ENCODE measurements at places on chromosomes 4 and X. TPM values are rescaled to one million over a fixed set of nuclear protein-coding genes. Genes with fewer than 3 reads are reported as not detected.
A peak's percentile ranks its signal among the peaks of the same experiment; 100 is the strongest.

The TMEM144 gene
- total RNA-seq, result 16.3 TPM

The PAGE3 gene
- total RNA-seq, result not detected

The GABRA4 gene
- total RNA-seq, result 25.0 TPM

The ADGRG4 gene
- total RNA-seq, result not detected

The ACE2 gene
- 42.4 TPM for total RNA-seq

The PDGFC gene
- 14.6 TPM for total RNA-seq

The GABRE gene
- 39.8 TPM for total RNA-seq

The CACNA1F gene
- total RNA-seq, result 0.30 TPM

The ARHGEF38 gene
- total RNA-seq, result not detected

The AP1AR gene
- 12.6 TPM for total RNA-seq

GRCh38 chrX:153864101-153864500, 21.9 kb downstream of the L1CAM start:
- DNase-seq, result no peak

DNA sequence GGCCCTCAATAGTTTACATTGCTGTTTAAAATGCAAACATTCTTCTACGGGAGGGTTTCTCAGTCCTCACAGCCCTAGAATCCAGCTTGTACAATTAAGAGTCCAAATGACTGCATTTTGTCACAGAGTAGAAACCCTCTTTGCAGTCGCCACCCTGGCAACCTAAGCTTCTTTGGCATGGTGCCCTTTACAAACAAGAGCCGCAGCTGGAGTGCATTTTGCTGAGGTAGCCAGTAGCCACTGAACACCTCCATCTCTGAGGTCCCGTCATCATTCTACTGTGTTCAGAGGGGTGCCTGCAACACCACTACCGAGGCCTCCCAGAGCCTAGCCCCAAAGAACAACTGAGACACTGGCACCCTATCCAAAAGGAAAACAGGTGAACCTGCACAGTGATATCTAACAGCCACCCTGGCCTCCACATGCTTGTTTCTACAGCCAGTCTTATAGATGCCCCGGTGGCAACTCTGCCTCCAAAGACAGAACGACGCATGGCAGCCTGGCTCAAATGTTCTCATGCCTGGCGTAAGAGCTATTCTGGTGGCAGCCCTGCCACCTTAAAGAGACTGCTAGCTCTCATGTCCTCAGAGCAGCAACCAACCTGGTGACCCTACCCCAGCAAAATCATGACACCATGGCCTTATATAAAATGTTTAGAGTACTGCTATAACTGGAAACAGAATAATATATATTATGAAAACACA, 801.9 kb downstream of the TECRL start:
- no peak for DNase-seq

GRCh38 chrX:135985157-135985972, at the start of gene SLC9A6:
SLC9A6 (plus strand) TSS chrX:135985435; CDS start chrX:135985659, 224 bp downstream.
- DNase-seq, result peak; percentile 81

- no peak for DNase-seq
These were observed 2156.6 kb upstream of the TENM3 start for GRCh38 chr4:180086480-180087190.

- no peak for DNase-seq
These were observed 32.7 kb upstream of the MBTPS2 start for GRCh38 chrX:21806691-21807090.

DNA sequence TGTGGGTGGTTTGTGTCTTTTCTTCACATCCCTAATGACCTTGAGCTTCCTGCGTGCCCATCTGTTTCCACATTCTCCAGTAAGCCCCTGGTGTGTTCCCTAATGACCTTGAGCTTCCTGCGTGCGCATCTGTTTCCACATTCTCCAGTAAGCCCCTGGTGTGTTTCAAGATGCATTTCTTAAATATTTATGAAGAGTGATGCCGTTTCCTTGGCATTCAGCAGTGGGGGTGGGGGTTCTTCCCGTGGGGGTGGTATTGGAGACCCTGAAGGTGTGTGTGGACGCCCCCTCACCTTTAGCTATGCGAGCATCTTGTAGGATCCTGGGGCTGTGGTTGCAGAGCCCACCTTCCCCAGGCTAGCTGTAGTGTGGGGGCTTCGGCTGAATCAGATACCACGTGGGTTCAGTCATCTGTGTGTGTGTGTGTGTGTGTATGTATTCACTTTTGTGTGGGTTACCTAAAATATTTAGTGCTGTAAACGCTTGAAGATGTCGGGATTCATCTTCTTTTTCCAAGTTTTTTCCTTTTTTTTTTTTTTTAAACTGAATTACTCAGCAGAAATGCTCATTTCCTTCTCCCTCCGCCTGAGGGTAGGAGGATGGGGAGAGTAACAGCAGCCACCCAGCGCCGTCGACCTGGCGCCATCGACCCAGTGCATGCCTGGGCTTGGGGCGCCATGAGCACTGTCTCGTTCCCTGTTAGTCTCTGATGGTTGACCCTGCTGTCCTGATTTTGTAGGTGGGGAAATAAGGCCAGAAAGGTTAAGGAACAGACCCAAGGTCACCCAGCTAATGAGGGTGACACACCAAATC, 9.9 kb downstream of the NSG1 start:
- no peak for DNase-seq

- DNase-seq, result no peak
These were observed 52.7 kb downstream of the WDR19 start for GRCh38 chr4:39235021-39235420.

GRCh38 chrX:40147126-40147952, 49.6 kb upstream of the BCOR start:
- DNase-seq, result no peak

DNA sequence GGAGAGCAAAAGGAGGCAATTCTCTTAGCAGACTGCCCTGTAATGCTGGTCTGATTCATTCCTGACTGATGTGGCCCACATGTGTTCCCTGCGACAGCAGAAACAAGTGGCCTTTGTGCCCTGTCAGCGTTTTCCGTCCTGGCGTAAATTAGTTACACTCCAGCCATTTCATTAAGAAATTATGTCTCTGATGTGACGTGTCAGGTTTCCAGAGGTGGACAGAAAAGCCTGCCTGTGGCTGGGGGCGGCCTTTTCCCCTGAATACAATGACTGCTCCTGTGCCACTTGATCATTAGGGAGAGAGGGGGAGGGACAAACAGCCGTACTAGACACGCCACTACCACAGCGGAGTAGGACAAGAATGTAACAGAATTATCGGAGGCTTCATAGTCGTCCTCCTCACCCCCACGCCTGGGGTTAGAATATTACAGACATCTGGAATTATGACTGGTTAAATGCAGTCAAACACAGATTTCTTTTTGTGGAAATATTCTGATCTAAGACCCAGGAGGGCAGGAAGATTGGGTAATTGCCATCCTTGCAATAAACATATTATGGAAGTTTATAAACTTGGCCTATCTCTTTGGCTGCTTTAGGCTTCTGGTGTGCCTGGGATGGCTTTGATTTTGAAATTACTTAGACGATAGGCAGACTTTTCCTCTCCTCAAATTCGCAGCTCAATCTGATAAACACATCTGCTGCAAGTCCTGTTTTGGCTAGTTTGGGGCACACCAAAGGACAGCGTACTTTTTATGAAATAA, 146.2 kb upstream of the BCOR start:
- no peak for DNase-seq

- no peak for DNase-seq
These were observed 179.1 kb upstream of the KLHL4 start for GRCh38 chrX:87338510-87338909.

DNA sequence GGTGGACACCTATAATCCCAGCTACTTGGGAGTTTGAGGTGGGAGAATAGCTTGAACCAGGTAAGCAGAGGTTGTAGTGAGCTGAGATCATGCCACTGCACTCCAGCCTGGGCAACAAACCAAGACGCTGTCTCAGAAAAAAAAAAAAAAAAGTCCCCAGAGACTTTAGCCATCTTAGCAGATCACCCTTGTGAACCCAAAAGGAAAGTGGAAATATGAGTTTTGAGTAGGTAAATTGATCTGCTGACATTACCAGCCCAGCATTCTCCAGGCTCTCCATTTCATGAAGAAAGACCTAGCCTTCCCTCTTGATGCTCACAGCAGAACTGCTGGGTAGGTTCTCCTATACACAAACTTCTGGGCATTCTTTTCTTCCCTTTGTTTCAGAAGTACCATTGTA, 24.5 kb upstream of the HNRNPD start:
- no peak for DNase-seq

DNA sequence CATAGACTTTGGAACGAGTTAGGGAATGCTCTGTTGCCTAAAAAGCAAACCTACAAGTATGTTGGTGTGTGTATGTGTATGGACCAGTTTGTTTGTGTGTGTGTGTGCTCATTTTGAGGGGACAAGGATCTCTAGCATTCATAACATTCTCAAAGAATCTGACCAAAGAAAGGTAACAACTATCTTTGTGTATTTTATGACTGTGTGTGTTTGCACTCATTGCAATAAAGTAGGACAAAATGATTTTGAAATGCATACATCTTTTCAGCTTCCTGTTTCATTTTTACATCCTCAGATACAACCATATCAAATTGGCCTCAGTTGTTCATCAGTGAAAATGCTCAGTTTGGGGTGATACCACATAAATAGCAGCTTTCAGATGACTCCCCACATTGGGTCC, 8.3 kb upstream of the XK start:
- DNase-seq, result no peak

DNA sequence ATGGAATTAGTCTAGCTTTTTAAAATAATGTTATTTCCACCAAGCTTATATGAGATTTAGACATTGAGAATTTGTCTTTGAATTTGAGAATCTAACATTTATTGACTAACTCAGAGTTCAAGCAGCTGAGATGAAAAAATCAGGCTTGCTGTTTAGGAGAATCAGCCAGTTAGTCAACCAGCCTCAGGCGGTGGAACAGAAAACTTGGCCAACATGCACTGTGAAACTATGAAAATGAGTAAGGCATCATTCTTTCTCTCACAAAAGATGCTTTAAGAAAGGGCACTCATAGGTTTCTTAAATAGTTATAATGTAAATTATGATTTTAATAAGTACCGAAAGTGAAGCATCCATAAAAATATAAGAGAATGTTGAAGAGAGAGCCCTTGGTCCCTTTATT, 84.2 kb downstream of the NFKB1 start:
- no peak for DNase-seq

DNA sequence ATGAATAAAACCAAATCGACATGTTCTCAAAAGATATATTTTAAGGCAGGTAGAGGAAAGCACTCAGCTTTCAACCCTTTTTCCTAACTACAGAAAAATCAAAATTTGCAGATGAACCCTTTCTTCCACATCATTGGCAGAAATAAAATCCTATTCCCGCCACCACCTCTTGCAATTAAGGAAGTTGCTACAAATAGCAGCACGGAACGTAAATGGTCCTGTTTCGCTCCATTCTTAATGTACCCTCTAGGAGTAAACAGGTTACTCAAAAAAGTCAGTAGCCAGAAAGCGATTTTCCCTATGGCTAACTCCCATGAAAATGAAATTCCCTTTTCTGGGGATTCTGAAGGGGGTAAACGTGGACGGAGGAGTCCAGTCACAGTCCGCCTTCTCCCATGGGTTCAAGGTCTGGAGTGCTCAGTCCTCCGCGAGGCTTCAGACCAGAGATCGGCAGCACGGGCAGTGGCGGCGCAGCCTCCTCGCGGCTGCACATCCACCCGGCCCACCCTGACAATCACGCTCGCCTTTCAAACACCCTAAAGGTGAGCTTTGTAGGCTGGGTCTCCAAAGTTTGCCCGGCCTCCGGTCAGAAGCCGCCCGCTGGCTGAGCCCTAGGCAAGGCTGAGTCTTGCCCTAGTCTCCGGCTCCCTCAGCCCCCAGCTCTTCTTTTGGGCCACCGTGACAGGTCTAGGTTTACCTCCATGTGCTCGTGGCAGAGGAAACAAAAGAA, 1.8 kb downstream of the ATP11C start:
- DNase-seq, result no peak

DNA sequence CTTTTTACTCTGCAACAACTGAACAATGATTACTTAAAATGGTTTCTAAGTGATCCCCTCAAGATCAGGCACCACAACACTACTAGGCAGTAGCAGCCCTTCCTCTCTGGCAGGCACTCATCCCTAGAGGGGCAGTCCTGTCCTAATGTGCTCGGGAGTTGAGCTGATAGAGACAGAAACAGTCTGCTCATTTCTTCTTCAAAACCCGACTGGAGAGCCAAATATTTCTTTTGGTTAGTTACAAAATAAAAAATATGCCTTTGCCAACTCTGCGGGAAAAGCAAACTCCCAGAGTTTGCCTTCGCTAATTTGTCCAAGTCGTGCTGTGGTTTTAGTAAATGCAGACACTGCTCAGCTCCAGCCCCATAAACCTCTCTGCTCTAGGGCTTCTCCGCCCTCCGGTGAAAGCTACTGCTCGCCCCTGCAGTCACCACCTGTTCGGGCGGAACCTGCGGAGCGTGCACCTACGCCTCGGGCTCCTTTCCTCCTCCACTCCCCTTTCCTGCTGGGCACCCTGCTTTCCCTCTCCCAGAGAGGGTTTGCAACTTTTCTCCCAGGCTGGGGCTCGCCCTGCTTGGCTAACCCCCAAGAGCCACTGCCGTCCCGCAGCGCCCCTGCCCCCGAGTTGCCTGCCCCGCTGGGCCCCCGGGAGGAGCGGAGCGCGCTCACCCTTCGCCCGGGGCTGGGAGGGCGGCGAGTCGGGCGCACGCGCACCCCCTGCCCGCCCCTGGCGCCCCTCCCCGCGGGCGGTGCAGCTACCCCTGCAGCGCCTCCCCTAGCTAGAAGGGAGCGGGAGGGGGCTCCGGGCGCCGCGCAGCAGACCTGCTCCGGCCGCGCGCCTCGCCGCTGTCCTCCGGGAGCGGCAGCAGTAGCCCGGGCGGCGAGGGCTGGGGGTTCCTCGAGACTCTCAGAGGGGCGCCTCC, at the start of gene NPNT:
Gene NPNT, plus strand, starts transcription at position 812 of the 923 bp plus-strand sequence. CDS start 182 bp downstream, outside the sequence.
- DNase-seq, result no peak

GRCh38 chr4:42644897-42645296, 12.0 kb downstream of the ATP8A1 start:
- no peak for DNase-seq

- DNase-seq, result no peak
These were observed 135.2 kb upstream of the AFF2 start for GRCh38 chrX:148365233-148365632.

DNA sequence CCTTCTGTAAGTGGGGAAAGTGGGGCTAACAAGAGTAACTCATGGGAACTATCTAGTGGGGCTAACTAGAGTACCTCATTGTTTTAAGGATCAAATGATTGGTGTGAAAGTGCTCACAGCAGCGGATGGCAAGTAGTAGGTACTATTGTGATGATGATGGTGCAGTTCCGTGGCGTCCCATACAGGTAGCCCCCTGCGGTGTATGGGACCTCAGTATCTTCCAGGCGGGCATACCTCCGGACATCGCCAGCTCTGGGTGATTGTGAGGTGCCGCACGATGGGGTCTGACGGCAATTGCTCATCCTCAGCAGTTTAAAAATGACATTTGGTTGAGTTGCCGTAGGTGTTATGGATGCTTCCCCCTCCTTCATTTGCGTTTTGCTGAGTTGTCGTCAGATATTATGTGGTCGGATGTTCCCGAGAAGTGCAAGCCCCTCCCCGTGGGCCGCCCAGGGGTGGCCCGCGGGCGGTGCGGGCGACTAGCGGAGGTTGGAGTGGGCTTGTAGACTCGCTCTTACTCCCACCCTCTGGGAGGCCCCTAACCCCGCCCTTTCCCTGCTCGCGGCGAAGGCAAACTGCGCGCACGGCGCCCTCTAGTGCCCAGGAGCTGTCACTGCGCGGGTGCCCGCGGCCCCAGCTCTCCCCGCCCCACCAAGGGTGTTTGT, 18.3 kb upstream of the GPR101 start:
- DNase-seq, result peak; percentile 34

Measured in heart right ventricle (tissue), 16 donors.